NCI-H187 treated with DMSO at 0.1 percent for 48 hours (cell line): ENCODE measurements at places on chromosomes 3 and 15.

GRCh38 chr3:146342989-146343388, 92.1 kb upstream of the PLSCR4 start:
- DNase-seq: no peak

DNA sequence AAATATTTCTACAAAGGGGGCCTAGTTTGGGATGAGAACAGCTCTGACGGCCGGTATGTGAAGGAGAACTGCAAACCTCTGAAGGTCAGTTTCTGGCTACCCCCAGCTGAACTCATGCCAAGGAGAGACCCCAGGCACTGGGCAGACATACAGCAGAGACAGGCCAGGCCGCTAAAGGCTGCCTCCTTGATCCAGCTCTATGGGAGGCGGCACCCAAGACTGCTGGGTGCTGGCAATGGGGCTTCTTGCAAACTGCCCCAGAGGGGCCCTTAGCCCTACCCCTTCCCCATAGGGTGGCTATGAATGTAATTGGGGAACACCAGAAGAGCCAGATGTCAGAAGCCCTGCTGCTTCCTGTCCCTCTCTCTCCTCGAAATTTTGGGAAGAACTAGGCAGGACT, 13.3 kb downstream of the CLK3 start:
- DNase-seq: no peak

GRCh38 chr3:49523756-49524747, 30.2 kb upstream of the BSN start:
- no peak for DNase-seq

- no peak for DNase-seq
Measured at GRCh38 chr15:77032647-77033416, 37.9 kb downstream of the PSTPIP1 start.

DNA sequence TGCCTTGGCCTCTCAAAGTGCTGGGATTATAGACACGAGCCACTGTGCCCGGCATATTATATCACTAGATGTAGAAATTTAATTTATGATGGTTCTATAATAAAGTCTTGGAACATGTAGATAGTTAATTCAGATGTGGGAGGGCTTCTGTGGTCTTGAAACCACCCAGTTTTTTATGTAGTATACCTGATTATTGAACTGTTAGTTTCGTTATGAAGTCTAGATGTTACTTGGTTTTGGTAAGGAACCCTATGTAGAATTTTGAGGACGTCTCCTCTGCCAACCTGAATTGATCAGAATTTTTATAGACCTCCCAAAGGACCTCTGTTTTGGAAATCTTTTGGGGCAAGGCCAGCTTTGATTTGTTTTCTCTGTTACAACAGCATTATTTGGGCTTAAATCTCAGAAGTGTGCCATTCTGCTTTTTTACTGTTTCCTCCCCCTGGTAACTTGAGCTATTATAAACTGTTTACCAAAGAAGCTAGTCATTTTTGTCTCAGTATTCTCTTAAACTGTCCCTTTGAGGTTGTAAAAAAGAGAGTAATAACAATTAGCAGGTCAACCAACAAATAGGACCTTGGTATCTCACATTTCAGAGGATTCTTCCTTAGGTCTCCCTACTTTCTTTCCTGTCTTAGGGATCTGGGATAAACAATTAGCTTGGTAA, 20.8 kb downstream of the AKAP13 start:
- DNase-seq: no peak

- DNase-seq: peak; percentile 64
Measured at GRCh38 chr3:66066963-66067617, 28.4 kb upstream of the MAGI1 start.

DNA sequence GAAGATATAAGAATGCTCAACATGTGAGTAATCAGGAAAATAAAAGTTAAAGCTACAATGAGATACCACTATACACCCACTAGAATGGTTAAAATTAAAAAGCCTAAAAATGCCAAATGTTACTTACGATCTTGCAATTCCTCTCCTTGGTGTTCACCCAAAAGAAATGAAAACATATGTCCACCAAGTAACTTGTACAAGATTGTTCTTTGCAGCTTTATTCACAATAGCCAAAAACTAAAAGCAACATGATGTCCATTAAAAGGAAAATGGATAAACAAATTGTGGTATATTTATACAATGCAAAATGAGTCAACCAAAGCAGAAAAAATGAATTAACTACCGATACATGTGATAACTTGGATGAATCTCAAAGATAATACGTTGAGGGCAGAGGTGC, 301.6 kb upstream of the THBS1 start:
- no peak for DNase-seq

DNA sequence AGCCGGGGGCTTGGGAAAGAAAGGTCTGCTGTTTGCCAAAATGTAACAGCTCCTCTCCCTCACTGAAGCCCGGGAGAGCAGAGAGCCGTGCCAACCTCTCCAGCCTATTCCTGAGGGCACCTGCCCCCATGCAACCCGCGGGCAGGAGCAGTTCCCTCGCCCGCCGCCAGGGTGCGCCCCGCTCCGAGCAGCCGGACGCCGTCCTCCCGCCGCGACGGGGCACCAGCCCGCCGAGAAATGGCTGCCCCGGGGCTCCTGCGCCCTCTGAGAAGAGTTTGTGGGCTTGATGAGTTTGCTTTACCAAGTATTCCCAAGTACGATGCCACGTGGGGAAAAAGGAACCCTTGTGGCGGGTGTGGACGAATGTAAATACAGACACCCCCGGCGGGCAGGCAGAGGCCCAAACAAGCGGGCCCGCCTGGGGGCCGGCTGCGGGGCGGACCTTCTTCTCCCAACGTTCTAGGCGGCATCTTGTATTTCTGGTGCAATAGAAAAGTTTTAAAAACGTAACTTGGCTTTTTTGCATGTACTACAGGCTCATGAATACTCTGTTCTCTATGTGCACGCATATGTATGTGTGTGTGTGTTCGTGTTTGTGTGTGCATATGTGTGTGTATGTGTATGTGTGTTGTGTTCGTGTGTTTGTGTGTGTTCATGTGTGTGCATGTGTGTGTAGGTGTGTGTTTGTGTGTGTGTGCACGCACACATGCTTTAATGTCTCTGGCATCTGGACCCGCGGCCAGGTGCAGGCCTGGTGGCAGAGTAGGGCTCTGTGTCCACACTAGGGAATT, 162.9 kb downstream of the CHSY1 start:
- peak; percentile 13 for DNase-seq
